ENCODE measurements at places on chromosomes 2 and 18. TPM values are rescaled to one million over a fixed set of nuclear protein-coding genes. Genes with fewer than 3 reads are reported as not detected.

GRCh38 chr2:241924069-241924908 lies 54.8 kb downstream of the RTP5 start:
- no peaks in the 10 kb centered on the region for H3K36me3 ChIP-seq
- H3K27ac ChIP-seq = no peak overlapping the region
- no peak overlapping the region for H3K4me3 ChIP-seq
- H3K4me1 ChIP-seq = no peaks in the 10 kb centered on the region
- no peak for DNase-seq

GRCh38 chr2:190867212-190867611 lies 13.4 kb upstream of the GLS start:
- H3K4me3 ChIP-seq = no peak overlapping the region
- no peaks in the 10 kb centered on the region for H3K36me3 ChIP-seq
- H3K27me3 ChIP-seq = no peaks in the 10 kb centered on the region
- no peaks in the 10 kb centered on the region for H3K4me1 ChIP-seq
- no peak overlapping the region for H3K27ac ChIP-seq

DNA sequence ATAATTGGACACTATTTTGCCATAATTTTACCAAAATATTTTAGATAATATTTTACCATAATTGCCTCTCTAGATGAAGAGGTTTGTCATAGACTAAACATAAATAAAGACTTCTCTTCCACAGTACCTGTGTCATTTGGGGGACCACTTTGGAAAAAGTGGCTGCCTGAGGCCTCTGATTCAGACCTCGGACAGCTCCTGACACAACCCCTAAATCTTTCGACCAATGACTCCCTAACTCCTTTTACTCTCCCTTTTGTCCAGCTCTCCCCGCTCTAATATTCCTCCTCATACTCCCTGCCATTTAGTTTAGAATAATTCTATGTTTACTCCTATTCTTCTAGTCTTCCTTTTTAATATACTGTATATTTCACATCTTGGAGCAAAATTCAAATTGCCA lies 36.0 kb upstream of the UBE2E3 start:
- H3K4me1 ChIP-seq = no peaks in the 10 kb centered on the region
- no peak overlapping the region for H3K4me3 ChIP-seq

GRCh38 chr18:10405014-10405493 lies 49.4 kb upstream of the APCDD1 start:
- no peak overlapping the region for H3K4me3 ChIP-seq
- H3K27ac ChIP-seq = no peak overlapping the region
- H3K36me3 ChIP-seq = no peaks in the 10 kb centered on the region
- no peaks in the 10 kb centered on the region for H3K4me1 ChIP-seq
- no peak for DNase-seq

- DNase-seq = no peak
- no peak overlapping the region for H3K4me3 ChIP-seq
Measured at GRCh38 chr18:9824474-9824832, 61.3 kb upstream of the TXNDC2 start.

CYP1B1 gene
- 37.2 TPM for total RNA-seq

Data from PC-3 (cell line).